Stimulated activated CD8-positive, alpha-beta memory T cell treated with anti-CD3 and anti-CD28 coated beads, Interleukin-4, amount 100 ng/mL, for 4 hours (primary cell): ENCODE measurements at places on chromosomes 11 and 22.
A peak's percentile ranks its signal among the peaks of the same experiment; 100 is the strongest.

DNA sequence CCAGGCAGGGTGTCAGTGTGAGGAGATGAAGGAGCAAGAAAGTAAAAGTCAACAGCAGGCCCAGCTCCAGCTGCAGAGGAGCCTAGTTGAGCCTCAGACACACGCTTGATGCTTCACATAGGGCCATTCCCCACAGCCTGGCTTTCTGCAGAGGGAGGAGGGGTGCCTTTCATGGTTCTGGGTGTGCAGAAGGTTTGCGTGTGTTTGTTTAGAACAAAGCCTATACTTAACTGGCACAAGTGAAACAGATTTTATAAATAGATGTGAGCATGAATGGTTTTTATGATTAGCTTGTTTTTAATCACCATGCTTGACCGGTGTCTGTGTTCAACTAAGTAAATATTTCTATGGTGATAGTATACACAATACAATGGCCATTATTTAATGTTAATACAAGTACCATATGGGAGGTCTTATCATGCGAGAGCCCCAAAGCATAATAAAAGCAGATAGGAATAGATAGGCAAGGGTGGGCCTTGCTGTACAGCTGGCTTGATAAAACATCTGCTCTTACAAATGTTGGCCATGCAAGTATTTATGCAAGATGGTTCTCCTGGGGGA, 290.2 kb downstream of the ETS1 start:
- DNase-seq: no peak

GRCh38 chr22:30970356-30970746, 1.3 kb downstream of the TUG1 start:
- DNase-seq: no peak

- no peak for DNase-seq
These were observed 92.9 kb upstream of the ISX start for GRCh38 chr22:34973016-34973415.

- peak; percentile 33 for DNase-seq
These were observed 11.3 kb upstream of the MOGAT2 start for GRCh38 chr11:75706260-75706729.

DNA sequence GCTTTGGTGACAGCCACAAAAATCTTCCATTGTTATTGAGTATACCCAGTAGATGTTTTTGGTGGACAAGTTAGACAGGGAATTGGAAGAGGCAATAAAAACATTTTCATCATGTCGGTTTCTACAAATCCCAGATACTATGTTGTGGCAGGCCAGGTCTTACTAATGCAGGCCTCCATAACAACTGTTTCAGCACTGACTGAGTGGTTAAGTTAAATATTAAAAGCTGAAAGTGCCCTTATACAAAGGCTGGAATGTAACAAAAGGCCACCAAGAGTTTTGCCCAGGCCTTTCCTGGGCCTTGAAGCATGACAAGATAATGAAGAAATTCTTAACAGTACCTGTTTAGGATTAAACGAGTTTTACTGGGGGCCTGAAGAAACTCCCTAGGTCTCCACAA, 29.3 kb downstream of the DMC1 start:
- DNase-seq: no peak
